Cardiac atrium fibroblast (primary cell): ENCODE measurements at places on chromosomes 12 and 14. TPM values are rescaled to one million over a fixed set of nuclear protein-coding genes. Genes with fewer than 3 reads are reported as not detected.

Gene CCT2
- 133 and 167 TPM in 2 replicates for total RNA-seq

Gene KRT78
- not detected in 2 replicates for total RNA-seq

Gene CPSF6
- total RNA-seq: 15.2 and 29.0 TPM in 2 replicates

Gene SLCO1C1
- total RNA-seq: 0.18 and 0.32 TPM in 2 replicates

Gene NFYB
- 46.4 and 49.4 TPM in 2 replicates for total RNA-seq

Gene GUCY2C
- not detected in 2 replicates for total RNA-seq

Gene WSCD2
- total RNA-seq: not detected in 2 replicates

Gene PZP
- total RNA-seq: not detected in 2 replicates

Gene CCDC88C
- total RNA-seq: 1.8 and 2.1 TPM in 2 replicates

Gene COX14
- total RNA-seq: 41.7 and 42.3 TPM in 2 replicates

Gene TAS2R20
- total RNA-seq: 0.18 and 0.32 TPM in 2 replicates

Gene PLXNC1
- total RNA-seq: 1.4 and 2.3 TPM in 2 replicates

Gene TOMM20L
- total RNA-seq: not detected in 2 replicates

Gene SYNDIG1L
- not detected in 2 replicates for total RNA-seq

Gene AKAP6
- under 0.01 and 2.9 TPM in 2 replicates for total RNA-seq
